ENCODE measurements at places on chromosomes 12 and 14. TPM values are rescaled to one million over a fixed set of nuclear protein-coding genes. Genes with fewer than 3 reads are reported as not detected.

GRCh38 chr12:103944964-103945363, 14.8 kb downstream of the HSP90B1 start:
- DNase-seq = no peak

- DNase-seq = no peak
These were observed 187.0 kb downstream of the MED13L start for GRCh38 chr12:116090516-116090915.

- DNase-seq = peak; percentile 78
These were observed 142.8 kb downstream of the PAWR start for GRCh38 chr12:79547735-79548609.

GRCh38 chr12:116651089-116651488, 86.8 kb downstream of the SPRING1 start:
- no peak for DNase-seq

- no peak for DNase-seq
These were observed 7.8 kb upstream of the CLEC2D start for GRCh38 chr12:9661720-9662119.

- DNase-seq = no peak
These were observed 62.8 kb downstream of the SERPINA3 start for GRCh38 chr14:94675036-94675435.

DNA sequence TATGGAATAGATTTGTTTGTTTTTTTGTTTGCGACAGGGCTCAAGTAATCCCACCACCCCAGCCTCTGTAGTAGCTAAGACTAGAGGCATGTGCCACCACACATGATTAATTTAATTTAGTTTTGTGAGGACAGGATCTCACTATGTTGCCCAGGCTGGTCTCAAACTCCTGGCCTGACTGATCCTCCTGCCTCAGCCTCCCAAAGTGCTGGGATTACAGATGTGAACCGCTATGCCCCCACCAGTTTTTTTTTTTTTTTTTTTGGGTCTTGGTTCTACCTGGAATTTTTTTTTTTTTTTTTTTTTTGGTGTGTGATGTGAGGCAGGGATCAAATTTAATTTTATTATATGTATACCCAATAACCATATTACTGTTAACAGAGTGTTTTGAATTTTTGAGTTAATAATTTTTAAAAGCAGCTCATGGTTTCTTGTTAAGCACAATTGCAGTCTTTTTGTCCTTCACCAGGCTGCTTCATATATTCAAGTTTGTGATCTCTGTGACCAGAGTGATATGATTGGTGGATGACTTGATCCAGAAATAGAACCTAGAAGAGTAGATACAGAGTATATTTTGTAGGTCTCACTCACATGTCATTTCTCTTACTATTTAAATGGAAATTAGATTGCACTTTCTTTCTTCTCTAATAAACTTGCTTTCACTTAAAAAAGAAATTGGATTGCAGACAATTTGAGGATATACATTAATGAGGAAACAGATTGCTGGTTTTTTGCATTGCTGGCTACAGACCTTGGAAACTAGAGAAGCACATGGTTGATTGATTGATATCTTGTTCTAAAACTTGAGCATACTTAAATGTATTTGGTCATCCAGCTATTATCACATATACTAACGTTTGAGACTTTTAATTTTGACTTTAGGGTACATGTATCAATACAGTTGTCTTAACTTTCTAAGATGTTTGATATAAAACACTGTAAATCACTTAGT, 13.2 kb downstream of the ADIPOR2 start:
- DNase-seq = no peak

DNA sequence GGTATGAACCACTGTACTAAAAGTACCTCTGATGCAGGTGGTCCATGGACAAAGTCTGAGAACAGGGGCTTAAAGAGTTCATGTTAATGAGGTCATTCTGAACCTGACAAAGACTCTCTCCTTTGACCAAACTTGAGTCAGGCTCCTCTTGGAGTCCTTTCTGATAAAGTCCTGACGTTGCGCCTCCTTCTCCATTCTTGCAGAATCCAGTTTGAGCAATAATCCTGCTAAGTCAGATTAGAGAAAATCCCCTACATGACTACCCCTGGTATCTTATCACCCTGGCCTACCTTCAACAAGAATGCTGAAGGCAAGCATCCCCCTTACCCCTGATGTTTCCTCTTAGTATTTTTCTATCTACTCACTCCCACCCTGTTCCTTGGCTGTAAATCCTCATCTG, 46.0 kb upstream of the ISM2 start:
- DNase-seq = no peak

- no peak for DNase-seq
These were observed 17.2 kb downstream of the SLC15A4 start for GRCh38 chr12:128806573-128806972.

DNA sequence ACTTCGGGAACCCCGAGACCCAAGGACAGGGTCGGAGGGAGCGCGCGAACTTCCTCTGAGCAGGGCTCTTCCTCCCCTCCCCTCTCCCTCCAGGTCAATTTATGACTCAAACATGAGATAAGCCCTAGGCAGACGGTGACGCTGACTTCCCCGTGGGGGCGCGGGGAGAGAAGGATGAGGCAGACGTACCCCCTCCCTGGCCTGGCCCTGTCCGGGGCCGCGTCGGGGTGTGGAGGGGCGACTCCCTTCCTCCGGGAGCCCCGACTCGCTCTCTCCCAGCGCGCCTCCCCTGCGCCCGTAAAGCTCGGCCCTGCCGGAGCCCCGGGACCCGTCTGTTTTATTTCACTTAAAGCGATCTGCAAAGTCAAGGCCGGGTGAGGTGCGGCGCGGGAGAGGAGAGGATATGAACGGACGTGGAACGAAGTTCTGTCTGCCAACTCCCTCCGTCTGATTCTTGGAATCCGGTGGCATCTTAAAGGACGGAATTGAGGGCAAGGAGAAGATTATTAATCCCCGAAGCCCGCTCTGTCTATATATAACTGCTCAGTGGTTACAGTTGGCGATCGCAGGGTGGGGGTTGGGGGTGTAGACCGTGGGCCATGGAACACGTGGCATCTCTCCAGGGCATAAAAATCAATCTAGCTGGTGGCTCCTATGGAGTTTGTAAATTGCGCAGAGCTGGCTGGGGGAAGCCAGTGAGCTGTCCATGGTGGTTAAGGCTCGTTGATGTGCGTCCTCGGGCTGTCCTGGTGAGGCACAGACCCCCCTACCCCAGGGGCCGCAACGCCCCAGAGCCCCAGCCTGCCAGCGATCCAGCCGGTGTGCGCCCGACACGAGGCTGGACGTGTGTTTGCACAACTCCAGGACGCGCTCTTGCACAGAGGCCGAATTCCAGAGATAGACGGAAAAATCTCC, 2.9 kb upstream of the PTHLH start:
- DNase-seq = peak; percentile 58

DNA sequence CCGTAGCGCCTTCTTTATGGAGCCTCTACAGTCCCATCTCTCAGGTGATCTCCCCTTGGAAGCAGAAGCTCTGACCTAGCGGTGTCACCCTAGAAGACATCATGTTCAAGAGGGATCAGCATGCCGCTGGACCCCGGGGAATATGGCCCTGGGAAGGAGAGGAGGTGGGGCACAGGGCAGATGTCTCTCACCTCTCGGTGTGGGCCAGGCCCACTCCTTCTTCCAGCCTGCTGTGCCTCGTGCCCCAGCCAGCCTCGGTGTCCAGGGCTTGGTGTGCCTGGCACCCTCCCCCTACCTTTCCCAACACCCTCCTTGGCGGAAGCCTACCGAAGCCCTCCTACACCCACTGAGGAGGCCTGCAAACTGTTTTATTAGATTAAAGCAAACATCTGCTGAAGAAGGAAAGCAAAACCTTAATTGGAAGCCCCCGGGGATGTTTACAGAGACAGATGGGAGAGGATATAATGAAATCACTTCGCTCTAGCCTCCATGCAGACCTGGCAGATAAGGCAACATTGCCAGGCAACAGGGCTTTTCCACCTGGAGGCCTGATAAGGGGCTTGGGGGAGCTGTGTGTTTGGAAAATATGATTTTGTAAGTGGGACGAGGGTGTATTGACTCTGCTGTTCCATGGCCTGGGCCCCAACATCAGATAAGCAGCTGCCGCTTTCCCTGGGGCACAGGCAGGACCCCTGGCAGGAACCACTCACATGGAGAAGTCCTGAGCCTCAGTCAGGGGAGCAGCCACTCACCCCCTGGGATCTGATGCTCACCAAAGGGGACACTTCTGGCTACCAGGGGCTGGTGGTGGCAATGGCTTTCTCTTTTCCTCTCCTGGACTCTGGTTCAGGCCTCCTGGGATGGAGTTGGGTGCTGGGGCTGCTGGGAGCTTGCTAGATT, 5.7 kb upstream of the CHGA start:
- no peak for DNase-seq

DNA sequence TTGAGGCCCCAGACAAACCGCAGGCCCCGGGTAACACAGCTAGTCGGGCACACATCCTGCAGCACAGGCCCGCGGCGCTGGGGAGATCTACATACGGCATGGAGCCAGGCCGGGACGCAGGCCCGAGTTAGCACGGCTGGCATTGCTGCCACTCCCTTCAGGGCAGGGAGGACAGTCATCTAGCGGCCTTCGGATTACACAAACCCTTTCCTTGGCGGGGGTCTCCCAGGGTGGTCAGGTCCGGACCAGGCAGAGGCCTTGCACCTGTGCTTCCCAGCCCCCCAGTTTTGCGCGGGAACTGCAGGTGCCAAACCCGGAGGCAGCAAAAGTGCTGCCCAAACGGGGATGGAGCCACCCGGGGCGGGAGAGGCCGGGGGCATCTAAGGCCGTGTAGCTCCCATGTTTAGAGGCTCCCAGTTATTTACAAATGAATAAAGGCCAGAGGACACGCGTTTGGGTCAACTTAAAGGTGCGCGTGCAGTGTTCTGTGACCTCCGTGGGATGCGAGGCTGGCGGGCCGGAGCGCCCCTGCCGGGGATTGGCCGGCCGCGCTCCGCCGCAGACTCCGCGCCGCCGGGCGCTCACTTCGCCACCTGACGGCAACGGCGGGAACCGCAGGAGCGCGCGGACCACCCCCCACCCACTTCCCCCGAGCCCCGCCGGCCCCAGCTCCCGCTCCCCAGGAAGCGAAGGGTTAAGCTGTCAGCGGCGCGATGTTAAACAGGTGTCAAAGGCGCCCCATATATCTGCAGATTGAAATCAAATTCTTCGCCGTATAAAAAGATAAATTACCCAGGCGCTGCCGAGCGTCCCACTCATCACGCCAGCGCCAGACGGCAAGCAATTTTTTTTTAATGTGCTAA, 18.1 kb downstream of the VSX2 start:
- DNase-seq = peak; percentile 19

DNA sequence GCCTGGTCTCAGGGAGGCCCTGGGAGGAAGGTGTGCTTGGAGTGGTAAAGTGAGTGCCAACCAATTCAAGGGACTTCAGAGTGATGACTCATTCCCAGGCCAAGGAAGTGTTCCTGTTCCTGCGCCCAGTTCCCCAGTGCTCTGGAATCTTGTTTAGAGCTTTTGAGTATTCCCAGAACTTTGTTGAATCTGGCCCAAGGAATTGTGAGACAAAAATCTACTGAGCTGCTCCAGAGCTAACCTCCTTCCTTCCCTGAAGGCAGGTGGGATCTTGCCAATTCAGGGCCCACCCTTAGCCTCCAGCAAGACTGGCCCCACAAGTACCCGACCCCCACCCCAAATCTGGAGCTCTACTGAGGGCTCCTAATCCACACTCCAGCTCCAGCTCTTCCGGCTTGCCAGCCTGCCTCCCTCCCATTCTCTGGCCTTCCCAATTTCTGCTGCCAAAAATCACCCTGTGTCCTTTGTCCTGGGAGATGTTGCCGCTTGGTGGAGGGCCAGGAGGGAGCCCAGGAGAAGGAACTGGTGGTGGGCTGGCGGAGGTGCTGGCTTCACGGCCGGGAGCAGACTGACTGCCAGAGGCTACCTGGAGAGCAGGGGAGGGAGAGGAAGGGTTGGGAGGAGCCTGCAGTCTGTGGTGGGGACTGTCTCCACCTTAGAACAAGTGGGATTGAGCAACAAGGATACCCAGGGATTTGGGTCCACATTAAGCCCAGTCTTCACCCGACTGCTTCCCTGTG, 2.0 kb upstream of the ATN1 start:
- peak; percentile 89 for DNase-seq

- DNase-seq = no peak
These were observed 44.1 kb downstream of the WSCD2 start for GRCh38 chr12:108173160-108173559.

GRCh38 chr12:80268924-80269749, 169.8 kb downstream of the OTOGL start:
- peak; percentile 45 for DNase-seq

DNA sequence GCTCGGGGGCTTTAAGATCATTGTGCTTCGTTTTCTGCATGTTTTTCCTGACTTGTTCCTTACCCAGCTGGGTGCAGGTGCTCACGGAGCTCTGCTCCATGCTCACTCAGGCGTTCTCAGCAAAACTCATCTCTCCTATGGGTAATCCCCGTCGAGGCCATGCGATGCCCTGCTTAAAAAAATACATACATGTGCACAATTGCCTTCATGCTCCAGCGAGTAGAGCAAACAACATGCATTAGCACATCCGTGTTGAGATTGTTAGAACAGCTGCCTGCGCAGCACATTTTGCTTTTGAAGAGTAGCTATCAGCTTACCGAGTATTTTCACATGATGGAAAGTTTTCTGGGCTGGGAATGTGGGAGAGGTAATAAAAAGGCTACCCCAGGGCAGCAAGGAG, 16.2 kb downstream of the AACS start:
- no peak for DNase-seq

GRCh38 chr12:131795690-131796410, 32.3 kb upstream of the MMP17 start:
- no peak for DNase-seq

DNA sequence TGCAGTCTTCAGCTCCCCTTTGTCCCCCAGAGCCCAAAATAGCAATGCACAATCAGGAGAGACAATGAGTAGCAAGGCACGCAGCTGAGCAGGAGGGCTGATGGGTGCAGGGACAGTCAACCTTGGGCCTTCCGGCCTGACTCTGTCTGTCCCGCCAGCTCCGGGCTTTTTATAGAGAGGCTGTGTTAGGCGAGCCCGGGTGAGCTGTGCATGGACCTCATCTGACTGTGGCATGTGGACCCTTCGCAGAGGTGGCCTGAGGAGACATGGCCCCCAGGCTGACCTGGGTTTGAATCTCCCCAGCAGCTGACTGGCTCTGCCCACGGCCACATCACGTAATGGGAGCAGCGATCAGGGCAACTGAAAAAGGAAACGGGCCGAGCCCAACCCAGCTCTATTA, 177.9 kb downstream of the TSPAN9 start:
- DNase-seq = no peak

DNA sequence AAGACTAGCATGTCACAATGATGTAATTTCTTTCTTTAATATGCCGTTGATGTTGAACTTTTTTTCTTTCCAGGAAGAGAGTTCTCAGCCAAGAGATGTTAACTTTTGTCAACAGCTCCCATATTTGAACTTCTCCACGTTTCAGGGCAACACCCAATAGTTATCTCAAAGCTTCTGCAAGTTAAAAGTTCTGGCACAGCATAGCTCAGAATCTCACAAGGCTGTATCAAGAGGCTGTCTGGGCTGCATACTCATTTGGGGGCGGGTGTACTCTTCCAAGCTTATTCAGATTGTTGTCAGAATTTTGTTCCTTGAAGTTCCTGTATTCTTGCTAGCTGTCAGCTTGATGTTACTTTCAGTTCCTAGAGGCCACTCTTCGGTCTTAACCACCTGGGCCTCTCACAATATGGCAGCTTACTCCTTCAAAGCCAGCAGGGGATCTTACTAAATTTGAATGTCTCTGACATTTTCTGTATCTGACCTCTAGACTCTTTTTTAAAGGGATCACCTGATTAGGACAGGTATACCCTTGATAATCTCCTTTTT, 38.9 kb downstream of the KCNC2 start:
- no peak for DNase-seq

Gene MANSC4
- total RNA-seq = not detected

Gene EMP1
- total RNA-seq = 75.6 TPM

All from fibroblast of villous mesenchyme (primary cell).